ENCODE measurements at places on chromosomes 12 and 14.

DNA sequence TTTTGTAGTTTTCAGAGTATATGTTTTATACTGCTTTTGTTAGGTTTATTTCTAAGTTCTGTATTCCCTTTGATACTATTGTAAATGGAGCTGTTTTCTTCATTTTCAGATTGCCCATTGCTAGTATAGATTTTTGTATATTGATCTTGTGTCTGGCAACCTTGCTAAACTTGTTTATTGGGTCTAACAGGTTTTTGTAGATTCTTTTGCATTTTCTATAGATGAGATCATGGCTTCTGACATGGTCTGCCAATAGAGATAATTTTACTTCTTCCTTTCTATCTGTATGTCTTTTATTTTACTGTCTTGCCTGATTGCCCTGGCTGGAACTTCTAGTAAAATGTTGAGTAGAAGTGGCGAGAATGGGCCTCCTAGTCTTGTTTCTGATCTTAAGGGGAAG, 40.3 kb downstream of the ANKRD9 start:
- no peak for DNase-seq

DNA sequence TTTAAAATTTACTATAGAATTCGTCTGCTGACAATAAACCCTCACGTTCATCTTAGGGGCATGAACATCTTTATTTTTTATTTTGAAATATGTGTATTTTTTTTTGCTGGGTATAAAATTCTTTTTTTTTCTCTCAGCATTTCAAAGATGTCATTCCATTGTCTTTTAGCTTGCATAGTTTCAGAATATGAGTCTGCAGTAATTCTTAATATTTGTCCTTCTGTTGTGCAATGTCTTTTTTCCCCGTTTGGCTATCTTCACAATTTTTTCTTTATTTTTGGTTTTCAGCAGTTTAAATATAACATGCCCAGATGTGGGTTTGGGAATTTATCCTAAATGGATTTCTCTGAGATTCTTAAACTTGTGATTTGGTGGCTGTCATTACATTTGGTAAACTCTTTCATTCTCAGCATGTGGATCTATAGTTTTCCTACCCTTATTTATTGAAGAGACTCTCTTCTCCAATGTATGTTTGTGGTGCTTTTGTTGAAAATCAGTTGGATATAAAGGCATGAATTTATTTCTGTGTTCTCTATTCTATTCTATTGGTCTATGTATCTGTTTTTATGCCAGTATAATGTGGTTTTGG, 37.8 kb upstream of the PLBD1 start:
- no peak for DNase-seq

GRCh38 chr12:53236443-53237111, 4.6 kb upstream of the RARG start:
- peak; percentile 83 for DNase-seq

- no peak for DNase-seq
These were observed 9.0 kb upstream of the SIX1 start for GRCh38 chr14:60658211-60658690.

DNA sequence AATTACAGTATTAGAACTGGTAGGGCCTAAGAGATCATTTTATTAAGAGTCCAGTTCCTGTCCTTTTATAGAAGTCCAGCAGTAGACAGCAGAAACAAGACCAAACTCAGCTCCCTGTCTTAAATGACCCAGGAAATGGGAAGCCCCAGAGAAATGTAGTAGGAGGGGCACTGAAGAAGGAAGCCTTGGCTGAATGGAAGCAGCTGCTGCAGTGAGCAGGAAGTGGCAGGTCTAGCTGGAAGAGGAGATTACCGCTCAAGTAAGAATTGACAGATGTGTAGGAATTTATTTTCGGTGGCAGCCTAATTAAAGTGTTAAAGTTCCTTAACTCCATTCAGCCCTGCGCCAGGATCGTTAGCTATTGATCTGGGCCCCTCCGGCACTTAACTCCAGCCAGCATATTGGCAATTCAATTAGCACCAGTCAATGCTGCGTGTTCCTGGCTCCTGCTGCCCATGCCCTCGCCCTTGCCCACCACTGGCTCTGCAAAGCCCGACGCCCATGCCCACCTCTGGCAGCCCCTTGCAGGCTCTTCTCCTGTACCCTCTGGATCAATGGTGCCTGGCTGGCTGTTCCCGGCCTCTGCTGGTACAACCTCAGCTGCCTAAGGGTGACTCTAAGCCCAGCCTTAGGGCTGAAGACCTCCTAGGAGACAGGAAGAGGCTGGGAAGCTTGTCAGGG, 21.1 kb downstream of the ZFHX2 start:
- no peak for DNase-seq

GRCh38 chr12:94969424-94969823, 34.1 kb downstream of the NDUFA12 start:
- no peak for DNase-seq

GRCh38 chr12:71721783-71722505, 32.7 kb upstream of the RAB21 start:
- no peak for DNase-seq

GRCh38 chr12:5242440-5242839, 189.5 kb upstream of the NTF3 start:
- no peak for DNase-seq

DNA sequence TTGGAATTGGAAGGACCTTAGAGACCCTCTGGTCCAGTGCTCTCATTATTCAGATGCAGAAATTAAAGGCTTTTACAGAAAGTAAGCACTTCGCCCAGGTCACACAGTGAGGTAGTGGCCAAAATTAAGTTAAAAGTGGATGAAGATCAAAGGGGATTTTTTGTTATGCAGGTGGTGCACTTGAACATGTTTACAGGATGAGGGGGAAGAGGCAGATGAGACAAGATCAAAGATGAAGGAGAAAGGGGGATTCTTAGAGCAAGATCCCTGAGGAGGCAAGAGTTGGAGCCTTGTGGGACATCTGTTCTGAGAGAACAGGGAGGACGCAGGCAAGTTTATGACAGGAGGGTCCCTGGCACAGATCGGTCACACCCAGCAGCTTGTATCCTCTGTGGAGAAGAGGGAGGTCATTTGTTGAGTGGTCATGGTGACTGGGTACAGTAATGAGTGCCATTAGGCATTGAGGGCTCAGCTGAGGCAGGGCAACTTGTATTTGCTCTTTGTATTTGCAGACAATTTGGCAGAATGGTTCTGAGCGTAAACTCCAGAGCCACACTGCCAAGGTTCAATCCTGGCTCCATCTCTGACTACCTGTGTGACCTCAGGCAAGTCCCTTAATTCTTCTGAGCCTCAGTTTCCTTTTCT, 84.0 kb downstream of the BORCS5 start:
- DNase-seq: no peak

DNA sequence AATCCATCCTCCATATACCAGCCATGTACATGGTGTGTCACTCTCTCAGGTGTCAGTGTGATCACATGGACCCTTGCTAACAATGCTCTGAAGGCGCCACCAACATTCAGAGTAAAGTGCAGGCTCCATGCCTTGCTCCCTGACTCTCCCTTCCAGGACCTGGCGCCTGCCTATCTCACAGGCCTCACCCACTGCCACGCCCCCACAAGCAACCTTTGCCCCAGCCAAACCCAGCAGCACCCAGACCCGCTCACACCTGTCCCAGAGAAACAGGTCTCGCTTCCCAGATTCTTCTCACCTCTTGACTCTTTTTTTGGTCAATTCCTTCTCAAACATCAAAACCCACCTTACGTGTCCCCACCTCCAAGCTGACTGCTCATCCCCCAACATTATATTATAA, 52.3 kb downstream of the KCNK10 start:
- no peak for DNase-seq
